ENCODE measurements at places on chromosomes 7 and 10.
A peak's percentile ranks its signal among the peaks of the same experiment; 100 is the strongest.

GRCh38 chr7:17046666-17047065 is 164.9 kb upstream of the AGR3 start:
- no peak for DNase-seq

GRCh38 chr7:158009886-158010285 is 577.7 kb downstream of the PTPRN2 start:
- no peak for DNase-seq

DNA sequence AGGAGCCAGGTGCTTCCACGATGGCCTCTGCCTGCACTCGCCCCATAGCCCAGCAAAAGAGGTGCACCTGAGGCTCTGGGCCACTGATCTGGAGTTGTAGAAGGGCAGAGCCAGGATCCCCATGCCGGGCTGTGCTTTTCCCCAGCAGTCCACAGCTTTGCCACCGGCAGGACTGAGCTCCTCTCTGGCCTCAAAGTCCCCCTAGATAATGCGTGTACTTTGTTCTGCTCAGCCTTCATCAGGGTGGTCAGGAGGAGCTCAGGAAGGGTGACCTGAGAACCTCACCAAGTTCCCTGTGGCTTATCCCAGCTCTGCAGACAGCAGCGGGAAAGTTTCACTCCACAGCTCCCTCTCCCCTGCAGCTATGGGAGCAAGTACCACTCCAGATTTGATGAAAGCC is 27.9 kb upstream of the UNC5B start:
- DNase-seq = no peak

- DNase-seq = no peak
Observed at GRCh38 chr10:61151059-61151458, 207.1 kb upstream of the RHOBTB1 start.

GRCh38 chr10:11004144-11005077 is 13.3 kb upstream of the CELF2 start:
- no peak for DNase-seq

GRCh38 chr7:30970074-30970473 is 6.3 kb downstream of the GHRHR start:
- no peak for DNase-seq

GRCh38 chr10:98268694-98269431 is 869 bp upstream of the LOXL4 start:
- DNase-seq = peak; percentile 37

DNA sequence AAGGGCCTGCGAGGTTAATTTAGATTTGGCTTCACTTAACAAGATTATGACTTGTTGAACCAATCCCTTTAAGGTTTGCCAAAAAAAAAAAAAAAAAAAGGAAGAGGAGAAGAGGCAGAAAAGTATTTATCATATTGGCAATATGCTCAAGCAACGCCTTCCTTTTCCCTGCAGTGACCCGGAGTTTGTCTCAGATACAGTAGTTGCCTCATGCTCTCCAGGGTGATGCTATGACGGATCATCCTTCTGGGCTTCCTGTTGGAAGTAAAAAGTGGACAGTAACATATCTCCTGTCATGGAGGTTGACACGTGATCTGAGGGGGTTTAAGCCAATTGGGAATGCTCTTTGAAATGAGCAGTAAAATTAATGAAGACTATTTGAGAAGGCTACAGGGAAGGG is 117.3 kb downstream of the BMPER start:
- DNase-seq = no peak

- DNase-seq = peak; percentile 81
Observed at GRCh38 chr7:117270371-117270770, 52.5 kb downstream of the WNT2 start.

GRCh38 chr10:43110338-43111071 is 27.7 kb upstream of the CSGALNACT2 start:
- peak; percentile 55 for DNase-seq

DNA sequence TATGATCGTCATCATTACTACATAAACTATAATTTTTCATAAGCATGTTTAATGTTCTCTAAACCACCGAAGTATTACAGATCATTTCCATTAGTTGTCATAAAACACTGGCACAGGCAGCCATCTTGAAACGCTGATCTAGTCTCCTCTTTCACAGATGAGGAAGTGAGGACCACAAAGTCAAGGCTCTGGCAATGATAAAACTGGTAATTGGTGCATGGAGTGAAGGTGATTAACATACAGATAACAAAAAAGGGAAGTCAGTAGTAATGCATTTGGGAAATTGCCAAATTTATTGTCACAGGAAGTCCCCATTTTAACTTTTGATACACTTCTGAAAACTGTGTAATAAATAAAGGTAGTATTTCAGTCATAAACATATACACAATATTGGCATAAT is 49.3 kb downstream of the FBXL13 start:
- no peak for DNase-seq

DNA sequence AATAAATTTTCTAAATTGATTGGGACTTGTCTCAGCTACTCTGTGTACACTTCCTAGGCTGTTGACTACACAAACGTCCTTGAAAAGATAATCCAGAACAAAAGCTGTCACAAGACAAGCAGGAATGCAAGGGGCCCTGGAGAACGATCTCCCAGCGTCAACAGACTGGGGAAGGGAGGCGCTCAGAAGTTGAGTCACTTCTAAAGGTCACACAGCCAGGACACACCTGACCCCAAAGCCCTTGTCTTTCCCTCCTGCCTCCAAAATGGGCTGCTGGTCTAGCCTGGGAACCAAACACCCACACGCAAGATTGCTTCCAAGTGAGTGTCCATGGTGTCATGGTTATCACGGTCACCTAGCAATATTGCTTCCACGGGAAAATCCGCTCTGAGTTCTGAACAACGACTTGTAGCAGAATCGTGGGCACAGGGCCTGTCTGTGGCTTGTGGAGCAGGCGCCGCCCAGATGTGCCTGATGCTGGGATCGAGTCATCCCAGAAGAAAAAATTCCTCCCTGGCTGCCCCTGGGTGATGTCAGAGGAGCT is 49.8 kb downstream of the SPOCK2 start:
- no peak for DNase-seq

- DNase-seq = no peak
Observed at GRCh38 chr7:638256-639011, 88.1 kb upstream of the DNAAF5 start.

Data from M059J (cell line).